ENCODE measurements at places on chromosomes 6 and 20.

GRCh38 chr6:98041921-98042320 lies 758.9 kb upstream of the MMS22L start:
- no peak for DNase-seq

DNA sequence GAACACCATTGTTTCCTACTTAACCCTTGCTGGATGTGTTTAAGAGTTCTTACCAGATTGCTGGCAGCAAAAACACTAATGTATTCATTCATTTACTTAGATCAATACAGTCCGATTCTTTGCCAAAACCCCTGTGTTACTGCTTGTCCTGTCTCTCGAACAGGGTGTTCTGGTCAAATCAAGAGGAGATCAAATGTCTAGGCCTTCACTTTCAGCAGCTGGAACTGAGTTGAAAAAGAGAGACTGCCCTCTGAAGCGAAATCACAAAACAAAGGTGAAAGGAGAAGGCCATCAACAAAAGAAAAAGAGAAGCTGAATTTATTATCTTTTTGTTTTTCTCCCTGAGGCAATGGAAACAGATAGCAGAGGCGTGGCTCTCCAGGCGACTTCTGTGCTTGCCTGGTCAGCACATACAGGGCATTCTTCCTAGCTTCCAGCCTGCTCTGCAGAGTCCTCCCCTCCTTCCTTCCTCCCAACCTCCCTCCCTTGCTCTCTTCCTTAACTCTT lies 44.1 kb upstream of the GCM1 start:
- peak; percentile 46 for DNase-seq

GRCh38 chr6:5112066-5112799 lies 27.1 kb downstream of the PPP1R3G start:
- DNase-seq, result peak; percentile 97

GRCh38 chr6:97947841-97948240 lies 664.8 kb upstream of the MMS22L start:
- peak; percentile 97 for DNase-seq

DNA sequence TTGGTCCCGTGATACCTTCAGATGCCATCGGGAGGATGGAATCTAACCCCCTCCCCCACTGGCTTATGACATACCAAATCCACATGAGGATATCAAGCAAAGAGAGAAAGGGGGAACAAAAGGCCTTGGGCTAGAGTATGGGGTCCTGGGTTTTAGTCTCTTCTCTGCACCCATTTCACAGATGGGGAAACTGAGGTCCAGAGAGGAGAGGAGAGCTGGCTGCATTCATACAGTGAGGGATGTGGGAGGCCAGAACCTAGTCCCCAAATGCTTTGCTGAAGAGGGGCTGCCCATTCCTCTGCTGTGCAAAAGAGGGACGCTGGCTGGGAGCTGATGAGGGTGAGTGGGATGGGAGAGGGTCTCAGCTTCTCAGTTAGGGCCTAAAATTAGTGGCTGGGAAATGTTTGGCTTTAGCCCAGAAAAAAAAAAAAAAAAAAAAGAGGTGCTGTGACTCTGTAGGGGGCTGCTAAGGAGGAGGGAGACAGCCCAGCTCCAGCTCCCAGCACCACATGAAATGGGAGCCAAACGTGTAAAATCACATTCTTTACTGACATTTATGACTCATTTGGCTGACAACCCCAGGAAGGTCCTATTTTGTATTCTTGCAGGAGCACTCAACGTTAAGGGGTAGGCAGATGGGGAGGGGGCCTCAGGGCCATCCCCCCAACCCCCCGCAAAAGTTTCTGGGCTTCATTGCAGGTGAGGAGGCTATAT lies 11.9 kb downstream of the XKR7 start:
- no peak for DNase-seq

- no peak for DNase-seq
Observed at GRCh38 chr6:137095093-137095492, 50.3 kb upstream of the IL20RA start.
